Activated CD4-positive, alpha-beta memory T cell treated with anti-CD3 and anti-CD28 coated beads for 36 hours (primary cell): ENCODE measurements at places on chromosomes 1 and 21.
A peak's percentile ranks its signal among the peaks of the same experiment; 100 is the strongest.

- DNase-seq: no peak
Observed at GRCh38 chr1:68704800-68705443, 208.0 kb upstream of the DEPDC1 start.

- DNase-seq: no peak
Observed at GRCh38 chr1:37814252-37814651, 6.2 kb upstream of the YRDC start.

- no peak for DNase-seq
Observed at GRCh38 chr1:27504588-27505419, 14.8 kb upstream of the WASF2 start.

GRCh38 chr1:38776466-38777065 lies 83.0 kb downstream of the RRAGC start:
- no peak for DNase-seq

- DNase-seq: no peak
Observed at GRCh38 chr1:163307479-163308171, 14.1 kb upstream of the NUF2 start.

DNA sequence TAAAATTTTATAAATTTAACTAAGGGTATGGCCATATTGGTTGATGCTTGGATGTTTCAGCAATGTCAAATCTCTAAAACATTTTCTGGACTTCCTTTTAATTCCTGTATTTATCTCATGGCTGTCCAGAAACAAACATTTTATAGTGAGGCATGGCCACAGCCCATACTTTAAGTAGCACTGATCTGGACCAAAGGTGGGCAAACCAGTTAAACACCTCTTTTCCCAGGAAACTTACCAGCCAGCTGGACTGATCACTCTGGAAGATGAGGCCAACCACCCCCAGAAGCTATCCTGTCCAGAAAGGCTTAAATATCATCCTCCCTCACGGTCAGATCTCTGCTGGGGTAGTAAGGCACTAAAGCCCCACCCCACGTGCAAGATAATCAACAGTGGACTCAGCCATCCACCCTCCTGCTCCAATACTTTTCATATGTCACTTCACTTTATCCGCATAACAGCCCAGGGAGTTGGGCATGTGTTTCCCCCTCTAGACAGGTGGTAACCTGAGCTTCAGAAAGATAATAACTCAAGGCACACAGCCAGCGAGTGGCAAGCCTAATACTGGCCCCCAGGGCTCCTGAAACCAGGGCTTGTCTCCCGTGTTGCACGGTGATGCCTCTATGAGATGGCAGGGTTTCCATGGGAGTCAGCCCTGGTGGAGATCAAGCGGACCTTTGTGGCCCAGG lies 120.5 kb upstream of the NGF start:
- no peak for DNase-seq

DNA sequence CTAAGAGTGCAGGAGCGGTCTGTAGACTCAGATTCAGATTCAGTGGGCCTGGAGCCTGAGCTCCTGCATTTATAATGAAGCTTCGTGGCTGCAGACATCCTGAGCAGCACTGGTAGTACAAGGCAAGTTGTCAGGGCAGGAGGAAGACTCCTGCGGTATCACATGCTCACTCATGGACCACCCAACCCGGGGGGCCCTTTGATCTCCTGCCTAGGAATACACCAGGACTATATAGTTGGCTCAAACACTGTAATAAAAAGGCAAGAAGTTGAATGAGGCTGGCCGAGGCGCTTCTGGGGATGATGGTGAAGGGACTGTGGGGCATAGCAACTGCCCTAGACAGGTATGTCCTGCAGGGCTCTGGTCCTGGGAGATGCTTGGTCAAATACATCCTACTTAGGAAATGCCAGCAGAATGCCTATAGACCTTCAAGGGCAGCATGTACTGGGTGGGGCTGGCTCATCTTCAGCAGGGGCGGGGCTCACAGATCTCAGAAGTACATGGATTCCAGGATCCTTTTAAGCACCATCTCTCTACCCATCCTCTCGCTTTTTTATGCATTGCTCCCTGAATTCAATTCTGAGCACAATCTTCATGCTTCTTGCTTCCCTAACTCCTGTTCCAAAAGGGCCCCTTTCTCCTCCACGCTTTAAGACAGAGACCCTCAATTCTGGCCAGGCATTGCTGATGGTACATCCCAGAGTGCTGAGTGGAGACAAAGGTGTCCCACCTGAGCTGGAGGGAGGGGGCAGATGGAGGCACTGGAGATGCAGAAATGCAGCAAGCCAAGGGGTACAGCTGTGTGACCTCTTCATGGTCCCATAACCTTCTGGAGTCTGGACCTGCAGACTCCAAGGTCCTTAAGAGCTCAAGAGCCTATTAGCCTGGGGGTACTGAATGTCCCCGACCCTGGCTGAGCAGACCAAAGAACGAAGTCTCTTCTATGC lies 2.1 kb upstream of the RAP1GAP start:
- no peak for DNase-seq

DNA sequence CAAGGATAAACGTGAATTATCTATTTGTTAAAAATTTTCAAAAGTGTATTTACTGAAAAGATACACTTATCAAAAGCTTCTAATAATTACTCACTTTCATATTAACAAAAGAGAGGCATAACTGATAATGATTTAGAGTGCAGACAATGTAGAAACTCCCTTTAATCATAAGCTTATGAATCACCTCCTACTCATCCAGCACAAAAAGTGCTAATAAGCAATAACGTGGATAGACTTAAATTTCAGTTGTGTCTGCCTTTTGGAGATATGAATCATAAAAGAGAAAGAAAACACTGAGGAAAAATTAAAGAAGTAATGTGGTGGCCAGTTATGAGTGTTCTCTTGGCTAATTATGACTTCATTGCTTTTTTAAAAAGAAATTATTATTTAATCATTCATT lies 827.6 kb upstream of the B3GALT2 start:
- DNase-seq: no peak

- DNase-seq: no peak
Observed at GRCh38 chr1:193633093-193633492, 446.7 kb upstream of the B3GALT2 start.

DNA sequence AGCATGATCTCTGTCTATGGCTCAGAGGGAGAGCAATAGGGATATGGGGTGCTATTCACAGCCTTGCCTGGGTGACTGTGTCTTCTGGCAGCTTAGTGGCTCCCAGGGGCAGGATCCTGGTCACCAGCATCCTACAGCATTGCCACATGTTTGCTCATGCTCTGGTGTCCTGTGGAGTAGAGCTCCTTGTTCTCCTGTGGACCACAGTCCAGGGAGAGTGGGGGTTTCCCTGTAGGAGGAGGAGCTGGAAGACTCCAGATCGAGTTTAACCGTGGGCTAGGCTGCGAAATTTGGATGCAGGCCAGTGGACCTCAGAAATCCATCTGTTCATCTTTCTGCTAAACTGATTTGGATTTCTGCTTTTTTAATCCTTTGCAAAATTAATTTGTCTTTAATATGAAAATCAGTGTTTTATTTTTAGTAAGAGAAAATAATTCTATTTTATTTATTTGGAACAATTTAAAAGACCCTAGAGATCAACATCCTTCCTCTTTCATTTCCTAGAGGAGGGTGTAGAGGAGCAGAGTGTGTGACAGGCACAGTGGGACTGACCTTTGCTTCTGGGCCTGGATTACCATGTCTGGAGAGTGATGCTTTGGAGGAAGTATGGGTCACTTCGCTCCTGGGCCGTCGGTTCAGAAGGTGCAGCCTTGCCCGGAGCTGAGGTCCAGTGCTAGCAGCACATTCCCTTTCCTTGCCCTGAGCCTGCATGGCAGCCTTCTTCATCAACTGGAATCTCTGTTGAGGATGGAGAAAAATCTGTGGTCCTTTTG lies 17.4 kb downstream of the ADARB1 start:
- no peak for DNase-seq

GRCh38 chr1:36955016-36955415 lies 79.3 kb downstream of the GRIK3 start:
- no peak for DNase-seq

- no peak for DNase-seq
Observed at GRCh38 chr1:212098310-212098709, 62.8 kb downstream of the DTL start.

- no peak for DNase-seq
Observed at GRCh38 chr1:9561429-9561828, 22.2 kb downstream of the SLC25A33 start.

GRCh38 chr1:235714205-235714897 lies 64.8 kb upstream of the GNG4 start:
- DNase-seq: no peak

- no peak for DNase-seq
Observed at GRCh38 chr1:227745568-227746265, 10.5 kb downstream of the SNAP47 start.

GRCh38 chr1:102941366-102941947 lies 166.9 kb downstream of the COL11A1 start:
- DNase-seq: no peak

GRCh38 chr1:51372561-51372960 lies 42.2 kb upstream of the TTC39A start:
- no peak for DNase-seq

DNA sequence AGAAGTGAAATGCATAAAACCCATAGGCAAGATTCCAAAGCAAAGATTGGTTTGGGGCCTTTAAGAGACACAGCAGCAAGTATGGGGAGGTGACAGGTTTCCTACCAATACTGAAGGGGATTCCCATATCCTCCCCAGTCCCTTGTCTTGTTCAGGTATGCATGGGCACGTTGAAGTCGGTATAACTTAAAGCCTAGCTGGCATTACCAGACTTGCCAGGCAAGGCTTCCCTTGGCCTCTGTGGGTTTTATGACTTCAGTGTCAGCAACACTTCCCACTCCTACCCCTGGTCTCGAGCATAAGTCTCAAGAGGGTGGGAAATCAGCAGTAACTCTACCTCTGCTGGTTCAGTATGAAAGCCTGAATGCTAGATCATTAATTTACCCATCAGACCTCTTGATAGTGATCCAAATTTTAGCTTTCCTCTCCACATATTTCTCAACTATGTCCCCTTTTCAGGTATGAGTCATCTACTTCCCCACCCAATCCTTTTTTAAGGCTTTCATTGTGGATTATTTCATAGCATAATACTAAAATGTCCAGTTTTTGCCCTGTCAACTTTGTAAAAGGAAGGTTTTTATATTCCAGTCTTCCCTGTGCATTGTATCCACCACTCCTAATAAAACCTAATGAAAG lies 6.8 kb downstream of the CYP4X1 start:
- no peak for DNase-seq

- no peak for DNase-seq
Observed at GRCh38 chr1:190475421-190476141, 2.1 kb downstream of the BRINP3 start.

- DNase-seq: no peak
Observed at GRCh38 chr1:39165049-39165448, 39.4 kb upstream of the MACF1 start.

DNA sequence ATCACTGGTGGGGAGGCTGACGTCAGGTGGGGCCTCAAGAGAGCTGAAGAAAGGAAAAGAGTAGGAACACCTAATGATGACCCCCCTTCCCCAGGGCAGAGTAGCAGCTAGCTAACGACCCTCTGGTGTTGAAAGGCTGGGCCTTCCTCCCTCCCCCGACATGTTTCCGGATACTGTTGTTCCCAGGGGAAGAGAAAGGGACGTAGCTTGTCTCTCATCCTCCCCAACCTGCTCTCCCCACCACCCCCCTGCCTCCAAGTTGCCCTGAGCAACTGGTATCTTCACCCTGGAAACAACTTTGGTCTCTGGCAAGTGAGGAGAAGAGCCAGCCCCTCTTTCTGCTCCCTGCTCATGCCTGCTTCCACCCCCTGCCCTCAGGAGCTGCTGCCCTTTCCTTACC lies 2.4 kb downstream of the SEMA6C start:
- no peak for DNase-seq

DNA sequence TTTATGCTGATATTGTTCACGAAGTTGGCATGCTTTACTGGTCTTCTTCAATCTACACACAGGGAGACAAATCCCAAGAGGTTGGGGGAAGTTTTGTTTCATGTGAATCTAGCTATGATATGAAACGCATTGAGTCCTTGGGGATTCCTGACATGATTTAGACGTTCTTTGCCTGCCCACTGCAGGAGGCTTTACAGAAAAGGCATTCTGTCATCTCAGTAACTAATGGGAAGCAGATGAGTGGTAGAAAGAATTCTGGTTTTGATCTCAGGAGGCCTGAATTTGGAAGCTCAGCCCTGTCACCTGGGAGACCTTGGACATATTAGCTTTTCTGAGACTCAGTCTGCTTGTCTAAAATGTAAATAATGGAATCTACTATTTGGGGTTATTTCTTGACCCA lies 383.0 kb upstream of the NFIA start:
- no peak for DNase-seq

DNA sequence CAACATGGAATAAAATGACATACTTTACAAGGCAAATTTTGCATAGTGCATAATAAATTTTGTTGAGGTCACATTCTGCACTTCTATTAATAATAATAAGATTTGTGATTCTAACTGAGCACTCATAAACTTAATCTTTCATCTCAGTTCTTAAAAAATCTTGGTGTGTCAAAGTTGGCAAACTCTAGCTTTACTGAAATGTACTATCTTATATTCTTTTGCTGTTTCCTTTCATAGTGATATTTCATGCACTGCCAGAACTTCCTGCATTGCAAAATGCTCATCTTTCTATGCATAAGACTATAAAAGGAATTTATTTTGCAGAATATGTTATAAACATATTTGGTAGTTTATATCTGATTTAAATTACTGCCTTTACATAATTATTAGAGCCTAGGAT lies 797.6 kb downstream of the ADGRL2 start:
- no peak for DNase-seq

DNA sequence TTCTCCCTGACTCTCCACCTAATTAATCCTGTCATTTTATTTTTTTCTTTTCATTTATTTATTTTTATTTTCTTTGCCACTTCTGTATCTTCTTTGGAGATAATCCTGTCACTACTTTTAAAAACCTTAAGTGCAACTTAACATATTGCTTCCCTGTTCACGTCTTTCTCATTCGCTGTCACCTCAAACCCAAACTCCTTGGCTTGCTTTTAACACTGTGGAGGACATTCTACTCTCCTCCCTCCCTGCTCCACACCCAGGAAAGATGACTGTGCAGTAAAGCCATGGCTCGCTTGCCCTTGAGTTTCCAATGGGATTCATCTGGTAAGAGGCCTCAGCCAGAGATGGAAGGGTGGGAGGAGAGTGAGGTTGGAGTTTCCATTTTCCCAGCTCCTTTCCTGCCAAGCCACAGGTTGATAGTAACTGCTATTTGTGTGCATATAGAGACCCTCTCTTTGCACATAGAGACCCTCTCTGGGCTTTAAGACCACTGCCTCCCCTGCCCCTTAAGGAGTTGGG lies 6.4 kb upstream of the BRWD1 start:
- DNase-seq: no peak

DNA sequence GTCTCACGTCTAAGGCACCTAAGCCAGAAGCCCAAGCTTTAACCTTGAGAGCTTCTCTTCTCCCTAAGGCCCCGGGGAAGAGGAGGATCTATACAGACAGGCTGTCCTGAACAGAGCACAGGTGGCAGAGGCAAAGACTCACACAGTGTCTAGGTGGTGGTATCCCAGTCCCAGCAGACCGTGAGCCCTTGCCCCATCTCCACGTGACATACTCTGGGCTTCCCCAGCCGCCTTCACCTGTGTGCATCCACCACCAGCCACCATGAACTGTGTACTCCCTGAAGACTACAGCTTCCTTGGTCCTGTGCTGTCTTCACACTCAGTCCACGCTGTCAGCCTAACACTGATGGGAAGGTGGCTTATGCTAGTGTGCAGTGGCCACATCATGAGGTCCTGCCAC lies 31.7 kb downstream of the SZT2 start:
- DNase-seq: no peak

- no peak for DNase-seq
Observed at GRCh38 chr1:3058263-3059030, 10.6 kb upstream of the PRDM16 start.

- DNase-seq: no peak
Observed at GRCh38 chr21:19320291-19320690, 916.7 kb upstream of the TMPRSS15 start.

- peak; percentile 40 for DNase-seq
Observed at GRCh38 chr1:153790966-153791647, 15.9 kb downstream of the SLC27A3 start.
